Activated T-helper 2 cell treated with anti-CD3 and anti-CD28 coated beads, Interferon-gamma antibody, Interleukin-2, Interleukin-4, amounts not matched to agents 10 μg/mL and 5 μg/mL and 100 μg/mL, durations not matched to agents 14 hours and 24 hours and 36 hours (primary cell): ENCODE measurements at places on chromosomes 16 and 17. TPM values are rescaled to one million over a fixed set of nuclear protein-coding genes. Genes with fewer than 3 reads are reported as not detected.

DNA sequence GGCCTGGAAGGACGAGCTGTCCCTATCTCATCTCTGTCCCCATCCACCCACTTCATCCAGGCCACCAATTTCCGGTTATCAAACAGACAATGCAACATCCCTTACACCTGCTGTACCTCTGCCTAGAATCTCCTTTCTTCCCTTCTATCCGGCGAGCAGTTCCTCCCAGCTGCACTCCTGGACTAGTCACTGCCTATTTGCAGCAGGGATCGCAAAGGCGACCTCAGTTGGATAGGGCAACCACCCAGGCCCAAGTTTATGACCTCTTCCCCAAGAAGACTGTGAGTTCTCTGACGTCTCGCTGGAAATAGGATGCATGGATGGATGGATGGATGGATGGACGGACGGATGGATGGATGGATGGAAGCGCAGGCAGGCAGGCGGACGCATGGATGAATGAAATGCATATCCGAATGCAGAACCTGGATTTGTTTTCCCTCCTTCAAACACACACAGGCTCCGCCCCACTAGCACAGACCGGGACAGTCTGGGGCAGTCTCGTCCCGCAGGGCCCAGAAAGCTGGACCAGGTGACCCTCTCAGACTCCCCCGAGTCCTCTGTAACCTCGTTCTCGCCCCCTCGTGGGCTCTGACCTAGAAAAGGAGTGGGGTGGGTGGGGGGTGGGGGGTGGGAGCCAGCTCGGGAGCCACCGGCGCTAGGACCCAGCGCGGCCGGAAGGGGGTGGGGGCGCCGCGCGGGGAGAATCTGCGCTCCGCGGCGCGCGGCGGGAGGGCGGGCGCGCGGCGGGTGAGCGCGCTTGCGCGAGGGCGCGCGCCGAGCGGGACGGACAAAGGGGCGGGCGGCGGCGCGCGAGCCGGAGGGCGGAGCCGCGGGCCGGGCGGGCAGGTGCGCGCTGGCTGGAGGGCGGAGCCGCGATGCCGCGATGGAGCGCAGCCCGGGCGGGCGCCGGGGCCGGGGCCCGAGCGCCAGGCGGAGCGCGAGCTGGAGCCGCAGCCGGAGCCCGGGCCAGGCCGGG, at the start of gene SBK1:
SBK1 (plus strand) TSS at position 875 of the 976 bp plus-strand sequence. CDS start 24,867 bp downstream, outside the sequence.
- H3K27ac ChIP-seq, result peak within 1 kb of the TSS; percentile 62
- peak within 1 kb of the TSS; percentile 76 for H3K4me3 ChIP-seq
- peak; percentile 81 for DNase-seq
- H3K36me3 ChIP-seq, result no peaks in the 10 kb centered on the region
- H3K4me1 ChIP-seq, result peaks cover 31% of the 10 kb centered on the region
- H3K27me3 ChIP-seq, result peaks cover 22% of the 10 kb centered on the region

GRCh38 chr17:7251661-7252175, at the start of gene CTDNEP1:
Gene CTDNEP1 (minus strand): TSS chr17:7251734. CDS start chr17:7251296, 438 bp downstream.
- peak; percentile 98 for DNase-seq
- peak within 1 kb of the TSS; percentile 92 for H3K4me3 ChIP-seq
- peak within 1 kb of the TSS; percentile 98 for H3K27ac ChIP-seq
- peaks cover 52% of the 10 kb centered on the region for H3K36me3 ChIP-seq
- H3K27me3 ChIP-seq, result no peaks in the 10 kb centered on the region
- peaks cover 33% of the 10 kb centered on the region for H3K4me1 ChIP-seq

GRCh38 chr16:24721830-24722238, 7.6 kb upstream of the TNRC6A start:
- H3K27ac ChIP-seq, result peak overlapping the region; percentile 77
- H3K27me3 ChIP-seq, result peaks cover 3% of the 10 kb centered on the region
- no peak for DNase-seq
- H3K4me1 ChIP-seq, result peaks cover 9% of the 10 kb centered on the region
- H3K36me3 ChIP-seq, result no peaks in the 10 kb centered on the region

DNA sequence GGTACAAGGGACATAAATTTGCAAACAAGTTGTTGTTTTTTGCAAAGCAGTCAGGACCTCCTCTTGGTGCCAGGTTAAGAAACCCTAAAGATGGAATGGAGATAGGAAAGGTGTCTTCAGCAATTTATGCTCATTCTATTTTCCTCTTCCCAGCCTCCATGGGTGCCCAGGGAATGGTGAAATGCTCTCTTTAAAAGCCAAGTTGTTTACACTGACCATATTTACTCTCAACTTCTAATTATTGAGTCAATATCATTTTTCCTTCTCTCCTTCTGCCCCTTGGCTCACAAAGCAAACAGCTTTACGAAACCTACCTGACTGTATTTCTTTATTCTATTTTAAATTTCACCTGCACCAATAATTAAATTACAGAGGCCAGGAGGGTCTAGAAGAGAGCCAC, 138.5 kb upstream of the IRX3 start:
- no peak for DNase-seq
- peaks cover 4% of the 10 kb centered on the region for H3K4me1 ChIP-seq

- H3K4me3 ChIP-seq, result no peak overlapping the region
- H3K27me3 ChIP-seq, result no peaks in the 10 kb centered on the region
- no peak for DNase-seq
- H3K36me3 ChIP-seq, result no peaks in the 10 kb centered on the region
- H3K4me1 ChIP-seq, result no peaks in the 10 kb centered on the region
Observed at GRCh38 chr16:59478838-59479237, 744.7 kb upstream of the GOT2 start.

GRCh38 chr16:47949276-47949675, 206.5 kb downstream of the ABCC12 start:
- no peak overlapping the region for H3K27ac ChIP-seq
- no peaks in the 10 kb centered on the region for H3K36me3 ChIP-seq
- H3K4me1 ChIP-seq, result no peaks in the 10 kb centered on the region

DNA sequence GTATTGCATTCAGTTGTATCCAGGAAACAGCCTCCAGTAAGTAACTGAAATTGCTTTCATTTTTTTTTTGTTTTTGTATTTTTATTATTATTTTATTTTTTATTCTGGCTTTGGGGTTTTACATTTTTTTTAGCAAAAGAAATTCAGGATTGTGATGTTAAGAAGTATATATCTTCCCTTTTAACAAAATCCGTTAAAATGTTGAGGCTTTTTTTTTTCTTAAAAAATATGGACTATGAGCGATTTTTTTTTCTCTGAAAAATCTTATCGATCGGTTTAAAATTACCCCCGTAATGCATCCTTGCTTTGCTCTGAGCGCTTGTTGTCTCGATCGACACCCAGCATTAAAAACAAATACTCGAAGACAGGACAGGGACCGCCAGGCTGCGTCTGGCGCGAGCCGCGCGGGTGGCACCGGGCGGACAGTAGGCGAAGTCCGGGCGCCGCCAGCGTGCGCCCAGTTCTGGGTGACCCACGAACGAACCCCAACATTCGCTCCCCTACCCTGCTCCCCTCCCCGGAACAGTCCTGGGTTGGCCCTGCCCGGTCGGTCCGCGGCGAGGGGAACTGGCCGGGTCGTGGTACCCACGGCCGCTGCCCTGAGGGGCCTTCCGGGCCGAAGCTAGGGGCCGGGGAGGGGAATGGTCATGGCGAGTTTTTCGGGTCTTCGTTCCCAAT, 482 bp downstream of the BAHCC1 start:
- no peak for DNase-seq
- H3K4me3 ChIP-seq, result no peak overlapping the region
- H3K27ac ChIP-seq, result no peak overlapping the region
- peaks cover 4% of the 10 kb centered on the region for H3K36me3 ChIP-seq
- H3K4me1 ChIP-seq, result peaks cover 13% of the 10 kb centered on the region
- H3K27me3 ChIP-seq, result peaks cover 52% of the 10 kb centered on the region

- H3K27ac ChIP-seq, result no peak overlapping the region
- no peak for DNase-seq
- H3K36me3 ChIP-seq, result no peaks in the 10 kb centered on the region
- H3K27me3 ChIP-seq, result no peaks in the 10 kb centered on the region
- H3K4me3 ChIP-seq, result no peak overlapping the region
- no peaks in the 10 kb centered on the region for H3K4me1 ChIP-seq
Observed at GRCh38 chr17:10034719-10035475, 129.8 kb upstream of the RCVRN start.

DNA sequence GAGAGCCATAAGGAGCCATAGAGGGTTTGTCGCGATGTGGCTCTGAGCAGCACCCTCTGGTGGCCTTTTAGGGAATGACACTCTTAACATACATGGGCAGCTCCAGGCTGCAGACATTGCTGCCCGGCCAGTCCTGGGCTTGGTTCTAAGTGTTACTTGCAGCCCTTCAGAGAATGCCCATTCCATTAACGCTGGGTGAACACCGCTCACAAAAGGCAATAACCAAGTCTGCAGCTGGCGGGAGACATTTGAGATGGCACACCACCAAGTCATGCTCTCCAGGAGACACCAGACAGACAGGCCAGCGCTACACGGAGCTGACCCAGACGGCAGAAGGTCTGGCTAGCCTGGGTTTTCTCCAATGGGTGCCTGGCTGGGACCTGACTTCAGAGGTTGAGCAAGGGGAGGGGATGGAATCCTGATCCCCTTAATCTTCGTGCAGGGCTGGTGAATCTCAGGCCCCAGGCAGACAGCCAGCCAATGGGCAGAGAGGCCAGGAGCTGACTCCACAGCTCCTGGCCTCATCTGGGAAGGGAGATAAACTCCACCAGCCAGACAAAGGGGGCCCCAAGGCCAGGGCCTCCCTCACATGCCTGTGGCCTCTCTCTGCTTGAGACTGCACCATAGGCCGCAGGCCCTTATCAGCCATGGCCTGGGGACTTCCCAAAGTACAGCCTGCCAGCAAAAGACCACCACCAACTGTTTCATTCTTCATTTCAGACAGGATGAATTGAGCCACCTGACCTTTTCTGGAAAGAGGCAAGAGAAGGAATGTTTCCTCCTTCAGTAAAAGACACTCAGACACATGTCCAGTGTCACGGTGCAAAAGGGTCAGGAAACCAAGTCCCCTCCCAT, 58.8 kb downstream of the ZDHHC7 start:
- DNase-seq, result peak; percentile 59
- H3K4me1 ChIP-seq, result no peaks in the 10 kb centered on the region
- H3K27me3 ChIP-seq, result no peaks in the 10 kb centered on the region

DNA sequence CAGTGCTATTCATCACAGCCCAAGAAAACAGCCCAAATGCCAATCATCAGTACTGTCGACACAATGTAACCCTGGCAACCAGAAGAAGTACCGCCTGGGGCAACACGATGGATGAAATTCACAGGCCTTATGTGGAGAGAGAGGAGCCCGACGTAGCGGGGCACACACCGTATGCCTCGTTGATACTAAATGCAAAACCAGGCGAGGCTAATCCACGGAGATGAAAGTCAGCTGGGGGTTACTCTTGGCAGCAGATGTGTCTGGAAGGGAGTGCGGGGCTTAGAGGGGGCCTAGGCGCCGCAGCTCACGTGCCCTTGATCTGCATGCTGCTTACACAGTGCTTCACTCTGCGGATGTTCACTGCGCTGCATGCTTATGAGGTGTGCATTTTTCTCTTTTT, 29.8 kb downstream of the ITGAE start:
- H3K4me1 ChIP-seq, result peaks cover 28% of the 10 kb centered on the region
- no peak for DNase-seq
- peaks cover 9% of the 10 kb centered on the region for H3K36me3 ChIP-seq
- H3K27me3 ChIP-seq, result no peaks in the 10 kb centered on the region
- H3K4me3 ChIP-seq, result no peak overlapping the region

DNA sequence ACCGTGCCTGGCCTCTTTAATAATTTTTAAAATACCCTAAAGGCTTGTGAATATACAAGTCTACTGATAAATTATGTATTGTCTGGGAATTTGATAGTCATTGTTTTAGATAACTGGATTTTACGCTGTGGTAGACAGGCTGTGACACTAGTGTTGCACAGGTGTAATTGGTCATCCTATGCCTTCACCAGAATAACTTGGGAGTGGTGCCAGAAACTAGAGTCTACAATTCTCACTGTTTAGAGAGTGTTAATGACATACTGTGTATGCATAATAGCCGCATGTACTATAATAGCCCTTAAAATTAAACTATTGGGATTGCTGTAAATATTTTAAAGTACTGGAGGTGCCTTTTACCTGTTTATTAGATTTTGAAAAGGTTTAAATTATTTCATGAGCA, 11.4 kb downstream of the CNEP1R1 start:
- peaks cover 44% of the 10 kb centered on the region for H3K36me3 ChIP-seq
- no peaks in the 10 kb centered on the region for H3K27me3 ChIP-seq
- DNase-seq, result no peak
- H3K27ac ChIP-seq, result no peak overlapping the region
- peaks cover 11% of the 10 kb centered on the region for H3K4me1 ChIP-seq

DNA sequence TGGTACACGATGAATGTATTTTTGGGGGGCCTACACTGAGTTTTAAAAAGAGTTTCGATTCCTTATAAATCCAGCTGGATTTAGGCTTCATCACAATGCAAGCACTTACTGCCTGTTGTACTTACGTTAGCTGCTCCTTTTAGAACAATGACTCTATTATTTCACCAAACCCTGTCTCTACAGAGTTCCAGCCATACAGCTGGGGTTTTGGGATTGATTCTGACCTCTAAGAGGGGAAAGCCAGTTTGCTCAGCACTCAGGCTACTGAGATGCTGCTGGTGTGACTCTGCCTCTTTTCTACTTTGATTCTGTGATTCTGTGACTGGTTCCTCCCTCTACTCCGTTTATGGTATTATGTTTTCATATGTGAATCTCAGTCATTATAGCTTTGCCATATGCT, 329.7 kb downstream of the ABCC12 start:
- H3K4me3 ChIP-seq, result no peak overlapping the region
- no peaks in the 10 kb centered on the region for H3K4me1 ChIP-seq
- H3K36me3 ChIP-seq, result no peaks in the 10 kb centered on the region
- H3K27me3 ChIP-seq, result no peaks in the 10 kb centered on the region
- H3K27ac ChIP-seq, result no peak overlapping the region

GRCh38 chr17:4708436-4708835, 2.0 kb upstream of the ARRB2 start:
- H3K27ac ChIP-seq, result no peak overlapping the region
- DNase-seq, result peak; percentile 66

DNA sequence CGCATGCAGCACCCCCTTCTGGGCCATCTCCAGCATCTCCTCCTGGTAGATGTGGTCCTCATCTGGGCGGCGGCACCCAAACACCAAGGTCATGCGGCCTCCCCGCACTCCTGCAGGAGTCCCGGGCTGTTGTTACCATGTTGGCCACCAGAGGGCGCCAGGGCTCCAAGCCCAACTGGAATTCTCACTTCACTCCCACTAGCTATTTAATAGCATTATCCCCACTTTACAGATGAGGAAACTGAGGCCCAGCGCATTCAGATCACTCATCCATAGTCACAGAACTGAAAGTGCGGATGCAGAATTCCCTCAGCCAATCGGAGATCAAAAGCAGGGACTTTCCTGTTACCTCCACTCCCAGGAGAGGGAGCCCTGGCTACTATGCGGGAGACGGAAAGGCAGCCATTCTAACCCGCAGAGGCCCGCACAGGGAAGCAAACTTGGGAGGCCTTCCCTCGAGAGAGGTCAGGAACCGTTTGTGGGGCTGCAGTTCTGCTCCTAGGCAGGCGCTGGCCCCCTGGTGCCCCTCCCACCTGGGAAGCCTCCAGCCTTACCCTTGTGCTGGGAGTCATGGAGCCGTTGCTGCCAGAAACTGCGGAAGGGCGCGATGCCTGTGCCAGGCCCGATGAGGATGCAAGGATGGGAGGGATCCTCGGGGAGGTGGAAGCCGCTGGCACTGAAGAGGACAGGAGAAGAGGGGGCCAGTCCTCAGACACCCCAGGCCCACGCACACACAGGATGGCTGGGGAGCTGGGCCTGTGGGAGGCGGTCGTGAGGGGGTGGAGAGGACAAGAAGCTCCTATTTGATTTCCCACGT, 40.1 kb downstream of the NOS2 start:
- no peaks in the 10 kb centered on the region for H3K27me3 ChIP-seq
- no peaks in the 10 kb centered on the region for H3K36me3 ChIP-seq

- no peak overlapping the region for H3K27ac ChIP-seq
- H3K27me3 ChIP-seq, result peaks cover 19% of the 10 kb centered on the region
- H3K36me3 ChIP-seq, result no peaks in the 10 kb centered on the region
- no peak for DNase-seq
- no peak overlapping the region for H3K4me3 ChIP-seq
- no peaks in the 10 kb centered on the region for H3K4me1 ChIP-seq
Observed at GRCh38 chr16:54366943-54367342, 80.4 kb upstream of the IRX3 start.

TBC1D3G gene
- total RNA-seq, result not detected in 2 replicates

KRTAP2-1 gene
- total RNA-seq, result not detected in 2 replicates
